Activated naive CD4-positive, alpha-beta T cell treated with anti-CD3 and anti-CD28 coated beads, Interleukin-2, amount 10 ng/mL, durations not matched to agents 7 days and 5 days (primary cell): ENCODE measurements at places on chromosomes 5 and 9.

DNA sequence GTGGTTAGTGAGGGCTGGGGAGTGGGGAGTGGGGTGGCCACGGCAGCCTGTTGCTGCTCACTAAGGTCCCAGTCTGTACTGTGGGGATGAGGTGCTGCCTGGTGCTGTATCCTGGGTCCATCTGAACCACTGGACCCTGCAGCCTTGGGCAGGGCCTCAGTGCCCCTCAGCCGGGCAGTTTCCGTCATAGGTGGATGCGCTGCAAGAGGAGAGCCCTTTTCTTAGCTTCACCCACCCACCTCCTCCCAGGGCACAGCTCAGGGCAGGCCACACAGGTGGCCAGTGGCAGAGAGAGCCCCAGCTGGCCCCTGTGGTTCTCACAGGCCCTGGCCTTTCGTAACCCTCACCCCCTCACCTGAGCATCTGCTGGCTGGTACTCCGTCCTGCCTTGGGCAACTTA lies 46.2 kb downstream of the WNK2 start:
- no peak for DNase-seq

GRCh38 chr5:115297031-115297430 lies 577 bp upstream of the CCDC112 start:
- DNase-seq = no peak

- DNase-seq = no peak
Observed at GRCh38 chr5:176547802-176548201, 1.3 kb upstream of the CDHR2 start.

GRCh38 chr9:116316246-116316645 lies 162.7 kb downstream of the PAPPA start:
- no peak for DNase-seq

DNA sequence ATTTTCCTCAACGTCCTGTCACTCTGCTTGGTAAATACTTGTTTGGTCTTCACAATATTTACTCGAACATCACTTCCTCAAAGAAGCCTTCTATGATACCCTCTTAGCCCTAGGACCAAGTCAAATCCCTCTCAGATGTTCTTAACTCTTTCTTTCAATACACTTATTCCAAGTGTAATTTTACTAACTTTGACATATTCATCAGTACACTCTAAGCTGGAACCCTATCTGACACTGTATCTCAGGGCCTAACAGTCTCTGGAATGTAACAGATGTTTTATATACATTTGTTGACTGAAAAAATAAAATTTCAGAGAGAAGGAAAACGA lies 19.6 kb downstream of the SIL1 start:
- DNase-seq = no peak

DNA sequence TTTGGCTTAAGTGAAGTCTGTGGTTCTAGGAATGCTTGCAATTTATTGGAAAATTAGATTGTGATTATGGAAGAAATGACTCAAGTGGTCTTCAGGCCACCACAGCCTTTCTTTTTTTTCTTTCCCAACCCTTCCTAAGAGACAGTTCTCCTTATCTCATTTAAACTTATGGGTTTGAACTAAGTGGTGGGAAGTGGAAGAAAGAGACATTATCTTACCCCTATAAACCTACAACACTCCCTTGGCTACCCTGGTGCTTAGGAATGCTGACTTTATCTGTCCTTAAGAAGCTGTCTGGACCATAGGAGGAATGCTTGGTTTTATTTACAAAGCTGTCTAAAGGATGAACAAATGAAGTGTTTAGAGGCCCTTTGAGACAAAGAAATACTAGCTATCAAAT lies 5.1 kb upstream of the ERAP1 start:
- DNase-seq = no peak

DNA sequence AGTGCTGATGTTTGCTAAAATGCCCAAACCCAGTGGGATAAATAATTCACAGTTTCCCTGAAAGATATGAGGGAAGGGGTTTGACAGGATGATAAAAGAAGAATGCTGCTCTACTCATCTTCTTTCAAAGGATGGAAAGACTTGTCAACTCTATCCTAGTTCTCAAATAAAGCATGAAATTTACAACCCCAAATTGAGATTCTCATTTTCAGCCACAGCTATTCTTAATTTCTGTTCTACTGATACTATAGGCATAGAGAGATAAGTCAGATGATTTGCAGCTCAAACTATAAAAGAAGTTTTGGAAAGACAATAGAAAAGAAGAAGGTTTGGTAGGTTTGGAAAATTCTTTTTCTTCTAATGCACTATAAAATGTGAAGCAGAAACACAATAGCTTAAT lies 542.6 kb downstream of the CSNK1G3 start:
- no peak for DNase-seq

DNA sequence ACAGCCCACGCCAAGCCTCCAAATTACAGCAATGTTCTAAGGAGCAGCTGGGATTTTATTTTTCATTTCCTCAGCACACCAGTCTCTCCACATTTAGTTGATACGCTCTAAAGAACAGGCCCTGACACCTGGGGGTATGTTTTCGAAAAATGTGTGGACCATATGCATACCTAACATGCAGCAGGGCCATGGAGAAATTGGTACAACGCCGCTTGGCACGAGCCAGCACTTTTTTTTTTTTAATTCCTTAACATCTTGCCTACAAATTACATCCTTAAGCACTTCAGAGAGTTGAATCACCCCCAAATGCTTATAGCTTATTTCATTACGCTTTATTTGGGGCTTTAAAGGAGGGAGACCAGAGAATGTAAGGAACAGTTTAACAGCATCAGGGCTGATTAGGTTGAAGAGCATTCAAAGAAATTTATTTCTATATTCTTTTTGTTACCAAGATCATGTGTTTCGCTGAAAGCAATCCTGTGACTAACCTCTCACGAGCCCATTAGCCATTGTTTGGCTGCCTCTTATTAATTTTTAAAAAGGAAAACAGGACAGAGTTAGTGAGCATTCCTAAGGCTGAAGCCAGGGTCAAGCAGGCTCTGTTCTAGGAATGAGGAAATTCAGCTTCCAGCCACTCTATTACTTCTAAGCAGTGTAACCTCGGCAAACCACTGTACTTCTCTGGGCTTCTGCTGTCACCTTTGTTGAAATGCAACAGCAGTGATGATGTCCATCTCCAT lies 173.8 kb downstream of the ACTL7B start:
- DNase-seq = no peak

- DNase-seq = no peak
Observed at GRCh38 chr9:133188843-133189180, 20.2 kb downstream of the OBP2B start.

DNA sequence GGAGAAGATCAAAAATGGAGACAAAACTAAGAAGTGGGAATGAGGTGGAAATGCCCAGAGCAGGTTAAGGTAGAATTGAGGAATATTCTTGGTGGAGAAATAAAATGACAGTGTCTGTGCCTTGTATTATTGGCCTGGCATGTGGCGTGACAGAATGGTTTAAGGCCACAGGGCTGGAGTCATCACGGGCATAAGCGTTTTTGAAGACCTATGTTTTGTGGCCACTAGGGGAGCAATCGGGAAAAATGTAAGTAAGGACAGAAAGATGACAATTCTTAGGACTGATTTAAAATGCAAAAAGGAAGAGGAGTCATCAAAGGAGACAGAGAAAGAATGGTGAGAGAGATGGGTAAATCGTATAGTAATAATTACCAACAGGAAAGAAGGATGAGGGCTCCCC lies 72.2 kb upstream of the EPB41L4A start:
- no peak for DNase-seq

- no peak for DNase-seq
Observed at GRCh38 chr5:139273322-139273571, 20.3 kb upstream of the MATR3 start.

- DNase-seq = no peak
Observed at GRCh38 chr5:125372694-125373631, 626.5 kb upstream of the ZNF608 start.

DNA sequence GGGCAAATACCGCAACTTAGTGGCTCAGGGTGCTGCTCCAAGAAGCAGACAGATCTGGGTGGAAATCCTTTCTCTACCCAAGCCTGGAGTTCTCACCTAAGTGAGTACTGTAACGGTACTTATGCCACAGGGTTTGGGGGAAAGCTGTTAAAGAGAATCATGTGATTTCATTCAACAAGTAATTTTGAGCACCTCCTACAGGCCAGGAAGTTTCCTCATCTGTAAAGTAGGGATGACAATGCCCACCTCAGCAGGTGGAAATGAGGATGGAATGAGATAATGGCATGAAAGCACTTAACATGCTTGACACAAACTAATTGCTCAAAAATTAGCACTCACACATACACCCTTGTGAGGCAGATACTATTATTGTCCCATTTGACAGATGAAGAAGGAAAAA lies 114.1 kb downstream of the JAKMIP2 start:
- no peak for DNase-seq

DNA sequence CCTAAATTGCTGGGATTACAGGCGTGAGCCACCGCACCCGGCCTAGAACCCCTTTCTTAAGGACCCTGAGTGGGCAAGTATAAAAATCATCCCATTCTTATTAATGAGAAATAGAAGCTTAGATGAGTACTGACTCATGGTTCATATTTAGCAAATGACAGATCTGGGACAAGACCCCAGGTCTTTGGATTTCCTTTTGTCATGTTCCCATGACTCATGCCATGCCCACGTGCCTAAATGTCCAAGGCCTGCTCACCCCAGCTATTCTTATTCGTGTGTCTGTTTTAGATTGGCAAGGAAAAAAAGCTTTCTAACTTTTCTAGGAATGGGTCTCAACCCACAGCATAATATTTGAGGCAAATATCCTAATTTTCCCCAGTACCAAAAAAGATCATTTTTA lies 57.7 kb upstream of the RPS23 start:
- no peak for DNase-seq

GRCh38 chr9:137136881-137137607 lies 1.9 kb upstream of the GRIN1 start:
- no peak for DNase-seq

DNA sequence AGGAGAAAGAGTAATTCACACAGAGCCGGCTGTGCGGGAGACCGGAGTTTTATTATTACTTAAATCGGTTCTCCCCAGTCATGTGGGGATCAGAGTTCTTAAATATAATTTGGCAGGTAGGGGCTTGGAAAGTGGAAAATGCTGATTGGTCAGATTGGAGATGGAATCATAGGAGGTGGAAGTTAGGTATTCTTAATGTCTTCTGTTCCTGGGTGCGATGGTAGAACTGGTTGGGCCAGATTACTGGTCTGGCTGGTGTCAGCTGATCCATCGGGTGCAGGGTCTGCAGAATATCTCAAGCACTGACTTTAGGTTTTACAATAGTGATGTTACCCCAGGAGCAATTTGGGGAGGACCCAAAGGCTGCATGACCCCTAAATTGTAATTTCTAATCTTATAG lies 4.6 kb upstream of the CERCAM start:
- no peak for DNase-seq

- no peak for DNase-seq
Observed at GRCh38 chr5:93580063-93580926, 724 bp downstream of the NR2F1-AS1 start.

DNA sequence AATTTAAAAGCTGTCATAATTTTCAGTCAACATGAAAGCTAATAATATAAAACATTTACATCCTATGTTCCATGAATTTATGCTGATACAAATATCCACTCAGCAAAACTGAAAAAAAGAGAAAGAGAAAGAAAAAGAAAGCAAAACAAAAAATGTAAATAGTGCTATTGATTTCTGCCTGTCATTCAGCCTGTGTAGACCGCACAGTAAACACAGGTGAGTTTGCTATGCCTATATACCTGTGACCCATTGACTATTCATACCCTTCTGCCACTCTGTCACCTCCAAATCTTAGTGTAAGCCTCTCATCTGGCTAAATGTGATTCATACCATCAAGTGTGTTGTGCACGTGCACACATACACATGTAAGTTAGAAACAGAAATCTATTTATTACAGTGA lies 359.0 kb upstream of the RORB start:
- no peak for DNase-seq

- DNase-seq = peak; percentile 48
Observed at GRCh38 chr5:154761046-154761736, 6.0 kb downstream of the LARP1 start.

DNA sequence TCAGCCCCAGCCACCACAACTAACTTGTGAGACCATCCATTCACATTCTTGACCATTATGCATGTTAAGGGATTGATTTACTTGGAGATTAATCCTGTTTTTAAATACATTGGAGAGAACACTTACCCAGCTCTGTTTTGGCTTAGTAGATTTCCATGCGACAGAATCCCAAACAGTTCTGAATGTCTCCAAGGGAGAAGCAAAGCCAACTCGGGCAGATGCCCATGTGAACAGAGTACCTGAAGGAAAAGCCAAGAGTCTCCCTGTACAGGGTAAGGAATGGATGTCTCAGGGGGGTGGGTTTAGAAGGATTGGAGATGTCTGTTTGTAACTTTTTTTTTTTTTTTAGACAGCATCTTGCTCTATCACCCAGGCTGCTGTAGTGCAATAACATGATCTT lies 61.0 kb downstream of the GRAMD2B start:
- no peak for DNase-seq

- no peak for DNase-seq
Observed at GRCh38 chr9:109115931-109116526, 3.7 kb downstream of the TMEM245 start.
